ENCODE measurements at places on chromosomes 2 and 18.

DNA sequence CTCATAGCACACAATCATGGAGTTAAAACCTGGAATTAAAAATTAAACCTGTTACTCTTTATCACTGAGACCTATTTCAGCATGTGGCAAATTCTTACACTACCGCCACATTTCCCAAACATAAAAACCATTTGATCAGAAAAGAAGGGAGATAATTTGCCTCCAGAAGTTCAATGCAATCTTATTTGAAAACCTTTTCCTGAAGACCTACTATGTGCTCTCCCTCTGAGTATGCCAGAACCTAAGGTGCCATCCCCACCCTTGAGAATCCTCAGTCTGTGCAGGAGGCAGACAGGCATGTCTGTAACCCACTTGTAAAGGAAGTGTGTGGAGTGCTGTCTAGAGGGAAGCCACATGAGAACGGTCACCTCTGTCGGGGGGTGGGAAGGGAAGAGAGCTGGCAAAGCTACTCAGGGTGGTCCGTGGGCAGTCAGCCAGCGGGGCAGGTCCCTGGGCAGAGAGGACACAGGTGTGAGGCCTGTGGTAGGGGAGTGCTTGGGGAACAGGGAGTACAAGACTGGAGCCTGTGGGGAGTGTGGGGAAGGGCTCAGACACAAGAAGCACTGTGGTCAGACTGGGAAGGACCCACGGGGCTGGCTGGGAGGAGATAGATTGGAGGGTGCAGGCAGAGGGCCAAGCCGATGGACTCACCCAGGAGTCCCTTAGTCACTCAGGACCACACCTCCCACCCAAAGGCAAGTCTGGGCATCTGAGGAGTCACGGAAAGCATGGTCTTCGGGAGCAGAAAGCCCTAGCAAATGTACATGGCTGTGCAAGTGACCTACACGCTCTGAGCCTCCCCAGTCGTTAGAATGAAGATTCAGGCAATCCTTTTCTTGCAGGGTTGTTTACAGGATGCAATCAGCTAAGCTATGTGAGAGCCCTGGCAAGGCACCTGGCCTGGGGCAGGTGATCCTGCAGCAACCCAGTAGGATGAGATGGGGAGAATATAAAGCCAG lies 22.8 kb downstream of the CRACDL start:
- no peak for DNase-seq

- peak; percentile 11 for DNase-seq
Observed at GRCh38 chr2:15205562-15205961, 355.6 kb downstream of the NBAS start.

DNA sequence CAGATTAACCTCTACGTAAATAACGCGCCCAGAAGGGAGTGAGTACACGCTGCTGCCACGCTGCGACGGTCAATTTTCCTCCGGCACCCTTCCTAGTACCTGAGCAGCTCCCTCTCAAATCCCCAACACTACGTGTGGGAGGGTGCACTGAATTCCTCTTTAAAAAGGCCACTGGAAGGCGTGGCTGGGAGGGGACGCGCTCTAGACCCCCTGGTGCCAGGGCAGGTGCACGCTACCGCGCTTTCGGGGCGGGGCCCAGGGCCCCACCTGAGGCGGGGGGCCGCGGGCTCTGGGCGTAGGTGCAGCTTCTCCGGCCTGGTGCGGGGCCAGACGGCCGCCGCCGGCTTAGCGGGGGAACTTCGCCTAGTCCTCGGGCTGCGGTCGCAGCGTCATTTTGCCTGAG lies 668 bp upstream of the ANKRD12 start:
- DNase-seq: no peak

- no peak for DNase-seq
Observed at GRCh38 chr2:85291425-85292023, 36.3 kb downstream of the TGOLN2 start.
